ENCODE measurements at places on chromosomes 16 and 17.

DNA sequence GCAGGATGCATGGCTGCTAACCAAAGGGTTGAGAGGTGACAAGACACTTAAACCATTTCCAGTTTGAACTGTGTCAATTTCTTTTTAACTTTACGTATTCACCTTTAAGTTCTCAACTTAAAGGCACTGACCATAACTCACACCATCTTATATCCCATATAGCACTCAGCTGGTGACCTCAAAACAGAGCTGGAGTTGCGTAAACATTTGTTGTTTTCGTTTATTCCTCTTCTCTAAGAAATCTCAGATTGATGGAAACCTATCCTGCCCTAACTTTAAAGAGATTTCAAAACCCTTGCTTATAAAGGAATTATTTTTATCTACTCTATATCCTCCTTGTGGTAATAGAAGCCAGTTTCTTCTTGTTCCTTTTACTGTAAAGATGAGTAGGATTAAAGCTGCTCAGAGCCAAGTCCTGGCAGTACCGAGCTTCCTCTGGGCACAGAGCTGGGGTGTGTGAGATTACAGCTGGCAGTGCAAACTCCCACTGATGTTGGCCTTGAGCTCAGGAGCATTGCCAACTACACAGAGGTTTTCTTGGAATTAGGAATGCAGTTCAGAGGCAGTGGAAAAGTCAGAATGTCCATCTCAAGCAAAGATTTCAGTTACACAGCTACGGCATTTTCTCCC is 1.3 kb downstream of the KCTD2 start:
- no peak for DNase-seq

GRCh38 chr16:68851601-68852000 is 8.3 kb downstream of the TANGO6 start:
- DNase-seq = no peak

DNA sequence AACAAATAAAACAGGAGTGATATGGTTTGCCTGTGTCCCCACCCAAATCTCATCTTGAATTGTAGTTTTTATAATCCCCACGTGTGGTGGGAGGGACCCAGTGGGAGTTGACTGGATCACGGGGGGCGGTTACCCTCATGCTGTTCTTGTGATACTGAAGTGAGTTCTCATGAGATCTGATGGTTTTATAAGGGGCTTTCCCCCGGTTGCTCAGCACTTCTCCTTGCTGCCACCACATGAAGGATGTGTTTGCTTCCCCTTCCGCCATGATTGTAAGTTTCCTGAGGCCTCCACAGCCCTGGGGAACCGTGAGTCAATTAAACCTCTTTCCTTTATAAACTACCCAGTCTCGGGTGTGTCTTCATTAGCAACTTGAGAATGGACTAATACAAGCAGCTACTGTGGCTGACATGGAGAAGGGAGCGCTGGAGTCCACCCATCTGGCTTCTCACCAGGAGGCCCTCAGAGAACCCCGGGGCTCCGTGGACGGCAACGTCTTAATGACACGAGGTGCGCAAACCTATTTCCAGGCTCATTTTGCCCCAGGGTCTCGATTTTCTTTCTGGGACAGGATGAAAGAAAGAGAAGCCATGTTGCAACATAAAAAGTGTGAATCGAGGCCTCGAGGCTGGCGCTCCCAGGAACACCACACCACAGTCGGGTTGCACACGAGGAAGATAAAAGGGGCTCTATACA is 129.5 kb downstream of the DYNLRB2 start:
- DNase-seq = no peak

GRCh38 chr17:66580184-66580955 is 254.5 kb upstream of the CACNG5 start:
- DNase-seq = no peak

GRCh38 chr16:66924527-66925321 is 611 bp downstream of the RRAD start:
- no peak for DNase-seq

DNA sequence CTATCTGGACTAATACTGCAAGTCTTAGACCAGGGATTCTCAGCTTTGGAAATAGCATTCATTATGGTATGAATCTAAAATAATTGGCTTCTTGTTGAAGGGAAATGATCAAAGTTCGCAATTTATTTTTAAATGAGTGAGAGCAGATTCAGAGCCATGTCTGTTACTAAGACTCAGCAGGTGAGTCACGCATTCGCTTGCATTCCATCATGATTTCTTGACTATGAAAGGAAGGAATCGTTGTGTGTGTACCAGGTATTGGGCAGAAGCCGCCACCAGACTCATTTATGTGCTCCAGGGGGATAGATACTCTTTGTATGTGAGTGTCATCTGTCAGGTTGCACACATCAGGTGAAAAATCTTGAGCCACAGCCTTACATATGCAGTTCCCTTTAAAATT is 10.8 kb downstream of the GSG1L2 start:
- no peak for DNase-seq

GRCh38 chr16:79716645-79717332 is 116.3 kb upstream of the MAF start:
- DNase-seq = no peak

DNA sequence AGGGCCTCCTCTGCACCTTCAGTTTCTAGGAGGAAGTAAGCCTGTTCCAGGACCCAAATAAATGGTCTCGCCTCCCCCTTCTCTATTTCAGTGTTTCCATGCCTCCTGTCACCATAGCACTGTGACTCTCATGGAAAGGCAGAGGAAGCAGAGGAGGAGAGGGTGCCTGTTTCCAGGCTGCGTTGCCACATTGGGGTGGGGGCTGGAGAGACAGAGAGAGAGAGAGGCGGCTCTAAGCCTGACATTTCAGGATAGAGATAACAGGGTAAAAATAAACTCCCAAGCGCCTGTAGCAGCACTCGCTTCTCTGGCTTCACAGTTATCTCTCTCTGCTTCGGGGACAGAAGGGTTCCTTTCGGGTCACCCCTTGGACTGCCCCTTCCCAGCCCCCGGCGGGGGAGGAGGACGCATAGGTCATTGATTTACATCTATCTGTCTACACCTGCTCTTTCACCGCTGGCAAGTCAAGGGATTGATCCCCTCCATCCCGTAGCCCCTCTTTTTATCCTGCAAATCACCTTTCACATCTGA is 71.2 kb upstream of the MRTFB start:
- DNase-seq = no peak

DNA sequence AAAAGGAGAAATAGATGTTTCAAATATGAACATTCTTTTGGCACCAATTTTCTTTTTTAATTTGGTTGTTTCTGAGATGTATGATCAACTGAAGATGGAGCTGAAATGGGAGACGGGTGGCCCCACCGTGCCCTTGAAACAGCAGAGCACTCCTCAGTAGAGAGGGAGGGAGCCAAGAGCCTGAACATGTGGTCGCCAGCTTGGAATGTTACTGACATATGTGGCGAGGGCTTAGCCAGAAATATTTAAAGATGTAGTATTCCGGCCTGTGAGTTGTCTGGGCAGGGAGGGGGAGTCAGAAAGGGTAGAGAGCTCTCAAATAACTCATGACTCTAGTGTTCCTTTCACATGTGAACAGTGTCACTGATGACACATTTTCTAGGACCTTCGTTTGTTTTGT is 13.3 kb upstream of the MRC2 start:
- DNase-seq = no peak

- no peak for DNase-seq
Observed at GRCh38 chr16:54366943-54367342, 80.4 kb upstream of the IRX3 start.

DNA sequence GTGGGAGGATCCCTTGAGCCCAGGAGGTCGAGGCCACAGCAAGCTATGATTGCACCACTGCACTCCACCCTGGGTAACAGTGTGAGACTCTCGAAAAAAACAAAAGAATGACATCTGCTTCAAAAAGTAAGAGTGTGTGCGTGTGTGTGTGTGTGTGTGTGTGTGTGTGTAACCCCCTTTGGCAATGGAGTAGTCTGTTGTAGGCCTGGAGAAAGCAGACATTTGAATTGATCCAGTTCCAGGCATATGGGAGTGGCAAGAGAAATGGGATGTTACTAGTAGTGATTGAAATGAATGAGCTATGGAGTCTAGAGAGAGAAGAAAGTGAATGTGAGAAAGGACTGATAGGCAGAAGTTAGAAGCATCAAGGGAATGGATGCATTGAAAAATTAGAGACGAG is 9.9 kb downstream of the CASC3 start:
- DNase-seq = no peak

DNA sequence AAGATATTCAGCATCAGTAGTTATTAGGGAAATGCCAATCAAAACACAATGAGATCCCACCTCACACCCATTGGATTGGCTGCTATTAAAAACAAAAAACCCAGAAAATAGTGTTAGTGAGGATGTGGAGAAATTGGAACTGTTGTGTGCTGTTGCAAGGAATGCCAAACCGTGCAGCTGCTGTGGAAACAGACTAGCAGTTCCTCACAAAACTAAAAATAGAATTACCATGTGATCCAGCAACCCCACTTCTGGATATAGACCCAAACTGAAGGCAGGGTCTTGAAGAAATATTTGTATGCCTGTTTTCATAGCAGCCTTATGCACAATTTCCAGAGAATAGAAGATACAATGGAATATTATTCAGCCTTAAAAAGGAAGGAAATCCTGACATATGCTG is 46.0 kb downstream of the FOXK2 start:
- DNase-seq = no peak

DNA sequence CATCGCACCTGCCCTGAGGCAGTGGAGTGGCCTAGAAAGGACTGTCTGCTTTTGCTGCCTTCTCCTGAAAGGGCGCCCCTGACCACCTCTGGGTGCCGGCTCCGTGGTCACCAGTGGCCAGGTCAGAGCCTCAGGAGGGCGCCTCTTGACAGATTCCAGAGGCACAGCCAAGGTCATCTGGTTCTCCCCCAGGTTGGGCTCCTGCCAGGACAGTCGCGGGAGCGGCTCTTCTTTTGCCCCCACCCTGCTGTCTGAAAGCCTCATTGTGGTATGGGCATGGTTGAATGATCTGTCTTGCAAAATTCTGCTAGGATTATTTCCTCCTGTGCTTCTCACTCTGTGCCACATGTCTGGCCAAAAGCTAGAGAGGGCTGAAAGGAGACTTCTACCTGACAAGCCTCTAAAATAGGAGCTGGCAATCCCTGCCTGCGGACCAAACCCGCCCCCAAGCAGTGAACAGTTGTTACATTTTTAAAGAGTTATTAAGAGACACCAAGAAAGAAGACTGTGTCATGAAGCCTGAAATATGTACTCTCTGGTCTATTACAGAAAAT is 82.8 kb downstream of the SNX29 start:
- DNase-seq = no peak
